ENCODE measurements at places on chromosomes 2 and 18.

- no peak for DNase-seq
Observed at GRCh38 chr2:109144721-109145120, 15.7 kb downstream of the SH3RF3 start.

DNA sequence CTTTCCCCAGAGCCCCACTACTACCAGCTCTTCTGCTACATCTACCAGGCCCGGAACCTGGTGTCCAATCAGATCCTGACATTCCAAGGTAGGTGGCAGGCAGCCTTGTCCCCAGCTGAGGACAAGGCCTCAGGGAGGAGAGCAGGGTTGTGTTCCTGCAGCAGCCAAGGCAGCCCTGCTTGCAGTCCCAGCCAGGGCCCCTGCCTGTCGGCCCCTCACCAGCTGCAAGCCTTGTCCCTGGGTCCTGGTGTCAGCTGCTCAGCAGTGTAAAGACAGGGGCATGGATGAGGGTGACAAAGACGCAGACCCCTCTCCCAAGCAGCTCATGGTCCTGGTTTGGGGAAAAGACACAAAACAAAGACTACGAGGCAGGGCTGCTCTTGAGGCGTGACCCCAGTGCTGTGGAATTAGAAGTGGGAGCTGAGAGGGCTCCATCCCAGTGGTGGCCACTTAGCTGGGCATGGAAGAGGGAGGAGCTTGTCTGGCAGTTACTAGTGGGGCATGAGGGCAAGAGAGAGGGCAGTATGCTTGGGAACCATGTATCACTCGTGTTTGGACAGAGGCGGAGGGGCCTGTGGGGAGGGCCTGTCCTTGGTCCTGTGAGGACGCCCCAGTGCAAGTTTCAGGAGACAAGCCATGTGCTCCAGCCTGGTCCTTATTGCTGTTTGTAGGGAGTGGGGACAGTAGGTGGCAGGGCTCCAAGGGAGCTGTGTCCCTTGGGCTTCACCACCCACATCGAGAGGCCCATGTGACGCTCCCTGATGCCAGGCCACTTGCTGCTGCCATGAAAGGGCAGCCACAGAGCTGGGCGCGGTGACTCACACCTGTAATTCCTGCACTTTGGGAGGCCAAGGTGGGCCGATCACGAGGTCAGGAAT, 47.5 kb downstream of the LMAN2L start:
- no peak for DNase-seq

DNA sequence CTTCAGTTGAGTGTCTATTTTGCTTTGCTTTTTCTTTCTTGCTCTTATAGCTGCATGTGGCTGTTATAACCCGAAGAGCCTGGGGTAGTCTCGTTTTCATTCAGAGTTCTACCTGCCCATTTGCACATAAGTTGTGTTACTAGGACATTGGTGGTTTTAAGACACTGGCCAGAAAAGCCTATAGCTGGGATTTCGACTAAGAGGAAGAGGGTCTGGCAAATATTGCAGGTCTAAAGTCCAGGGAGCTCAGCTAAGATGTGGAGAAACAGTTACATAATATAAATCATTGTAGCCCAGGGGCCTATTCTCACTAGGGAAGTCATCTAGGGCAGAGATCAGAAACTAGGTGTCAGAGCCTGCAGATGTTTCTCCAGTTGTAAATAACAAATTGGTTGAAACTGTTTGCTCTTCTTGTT, 120.8 kb downstream of the BABAM2 start:
- DNase-seq, result no peak

DNA sequence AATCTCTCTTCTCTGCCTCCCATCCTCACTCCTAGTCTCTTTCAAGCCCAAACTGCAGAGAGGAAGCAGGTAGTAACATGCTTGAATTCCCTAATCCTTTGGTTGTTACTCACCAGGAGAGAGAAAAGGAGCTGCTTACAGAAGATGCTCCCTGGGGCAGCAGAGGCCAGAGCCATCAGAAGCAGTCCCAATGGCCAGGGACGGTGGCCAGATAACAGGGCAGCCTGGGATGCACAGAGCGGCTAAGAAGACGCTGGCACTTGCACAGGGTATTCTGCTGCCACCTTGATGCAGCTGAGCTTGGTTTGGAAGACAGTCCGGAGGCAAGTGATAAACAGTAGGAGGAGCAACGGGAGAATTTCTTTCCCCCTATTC, 250 bp downstream of the DSC1 start:
- DNase-seq, result no peak

DNA sequence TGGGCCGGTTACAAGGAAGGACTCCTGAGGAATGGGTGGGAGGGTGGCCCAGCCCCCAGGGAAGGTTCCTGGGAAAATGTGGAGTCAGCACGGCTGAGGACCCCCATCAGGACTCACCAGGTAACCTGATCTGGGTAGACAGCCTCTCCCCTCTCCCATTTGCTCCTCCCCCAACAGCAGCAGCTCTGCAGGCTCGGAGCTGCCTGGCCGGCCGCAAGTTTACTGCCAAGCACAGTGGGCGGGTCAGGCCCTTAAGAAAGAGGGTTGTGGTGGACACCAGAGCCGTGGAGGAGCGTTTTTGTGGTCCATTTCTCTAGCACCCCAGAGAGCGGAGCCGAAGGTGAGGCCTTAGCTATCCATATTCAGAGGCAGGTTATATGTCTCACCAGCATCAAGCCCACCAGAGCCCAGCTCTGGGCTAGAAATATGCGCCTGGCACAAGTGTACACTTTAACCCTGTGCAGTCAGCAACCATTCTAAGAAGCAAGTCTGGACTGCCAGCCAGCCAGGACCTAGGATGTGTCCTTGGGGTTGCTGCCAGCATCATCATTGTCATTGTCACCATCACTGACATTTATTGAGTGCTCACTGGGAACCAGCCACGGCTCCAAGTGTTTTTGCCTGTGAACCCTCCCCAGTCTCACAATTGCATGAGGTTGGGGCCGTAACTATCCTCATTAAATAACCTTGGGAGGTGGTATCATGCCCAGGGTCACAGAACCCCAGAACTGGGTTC, 190.1 kb downstream of the KLHL29 start:
- no peak for DNase-seq

DNA sequence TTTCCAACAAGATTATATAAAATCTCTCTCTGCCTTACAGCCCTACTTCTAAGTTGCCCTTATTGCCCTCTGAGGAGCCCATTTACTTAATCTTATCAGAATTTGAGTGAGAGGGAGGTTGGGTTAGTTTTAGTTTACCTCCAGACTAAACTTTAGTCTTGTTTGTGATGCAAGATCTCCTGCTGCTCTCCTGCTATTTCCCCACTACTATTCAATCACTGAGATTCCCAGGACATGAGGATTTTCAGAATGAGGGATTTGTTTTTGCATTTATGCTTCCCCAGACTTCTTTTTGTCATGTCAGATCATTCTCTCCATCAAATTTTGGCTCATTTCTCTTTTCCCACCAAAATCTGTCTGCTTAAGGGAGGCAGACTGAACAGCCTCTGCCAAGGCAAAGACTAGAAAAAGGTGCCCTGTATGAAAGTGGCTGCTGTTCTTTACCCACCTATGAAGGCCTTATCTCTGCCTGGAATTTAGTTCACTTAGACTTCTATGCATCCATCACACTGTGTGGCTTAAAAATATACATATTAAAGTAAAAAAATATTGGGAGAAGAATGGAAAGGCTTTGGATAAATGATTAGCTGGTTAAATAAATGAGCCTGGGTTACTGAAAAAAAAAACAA, 401.3 kb downstream of the PID1 start:
- DNase-seq, result no peak

DNA sequence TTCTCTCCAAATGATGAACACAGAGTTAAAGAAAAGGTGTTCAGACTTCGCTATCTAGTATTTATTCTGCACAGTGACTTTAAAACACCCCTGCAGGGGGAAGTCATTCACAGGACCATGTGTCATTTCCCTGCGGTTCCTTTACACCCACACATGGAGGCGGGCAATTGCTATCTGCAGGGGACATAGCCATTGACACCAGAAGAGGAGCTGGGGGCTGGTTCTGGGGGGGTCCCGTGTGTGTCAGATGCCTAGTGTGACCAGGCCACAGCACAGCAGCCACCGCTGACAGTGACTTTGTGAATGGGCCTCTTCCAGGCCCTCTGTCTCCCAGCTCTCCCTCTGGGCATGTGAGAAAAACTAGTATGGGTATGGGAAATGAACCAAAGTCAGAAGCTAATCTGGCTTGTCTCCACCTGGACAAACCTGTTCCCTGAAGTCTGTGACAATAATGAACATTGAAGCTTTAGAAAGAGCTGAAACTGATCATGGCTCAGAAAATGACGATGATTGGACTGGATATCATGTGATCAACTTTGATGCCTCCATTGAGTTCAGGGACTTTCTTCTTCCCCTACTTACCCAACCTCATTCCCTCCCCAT, 7.5 kb upstream of the GBX2 start:
- DNase-seq, result no peak
